A172 (cell line): ENCODE measurements at places on chromosomes 13 and 19. TPM values are rescaled to one million over a fixed set of nuclear protein-coding genes. Genes with fewer than 3 reads are reported as not detected.
A peak's percentile ranks its signal among the peaks of the same experiment; 100 is the strongest.

Gene CEACAM8
- total RNA-seq, result not detected in 2 replicates

Gene RNF17
- total RNA-seq, result not detected in 2 replicates

Gene LRG1
- 0.09 and 0.10 TPM in 2 replicates for total RNA-seq

DNA sequence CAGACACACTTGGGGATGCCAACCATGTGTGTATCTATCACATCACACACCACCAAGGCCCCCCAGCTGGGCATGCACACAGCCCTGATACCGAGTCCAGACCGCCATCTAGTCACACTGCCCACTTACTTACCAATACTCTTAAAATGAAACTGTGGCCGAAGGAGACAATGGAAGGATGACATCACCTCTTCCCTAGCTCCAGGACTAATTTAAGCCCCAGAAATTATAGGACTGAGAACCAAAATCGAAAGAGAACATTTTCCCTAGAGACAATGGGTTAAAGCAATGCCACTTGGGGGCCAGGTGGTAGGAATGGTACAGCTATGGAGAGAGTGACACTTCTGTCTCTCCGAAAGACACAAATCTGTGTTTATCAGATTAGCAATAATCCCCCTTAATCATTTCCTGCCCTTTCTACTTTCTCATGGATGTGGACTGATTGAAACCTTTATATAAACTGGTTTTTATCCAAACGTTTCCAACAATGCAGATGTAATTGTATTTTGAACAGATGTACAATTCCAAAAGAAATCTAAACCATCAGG, 663 bp upstream of the GGACT start:
- no peak for DNase-seq

Gene FLT3
- 0.22 TPM in 1 of 2 replicates, not detected in the other for total RNA-seq

- no peak for DNase-seq
Observed at GRCh38 chr19:35153701-35154524, 622 bp upstream of the FXYD5 start.

DNA sequence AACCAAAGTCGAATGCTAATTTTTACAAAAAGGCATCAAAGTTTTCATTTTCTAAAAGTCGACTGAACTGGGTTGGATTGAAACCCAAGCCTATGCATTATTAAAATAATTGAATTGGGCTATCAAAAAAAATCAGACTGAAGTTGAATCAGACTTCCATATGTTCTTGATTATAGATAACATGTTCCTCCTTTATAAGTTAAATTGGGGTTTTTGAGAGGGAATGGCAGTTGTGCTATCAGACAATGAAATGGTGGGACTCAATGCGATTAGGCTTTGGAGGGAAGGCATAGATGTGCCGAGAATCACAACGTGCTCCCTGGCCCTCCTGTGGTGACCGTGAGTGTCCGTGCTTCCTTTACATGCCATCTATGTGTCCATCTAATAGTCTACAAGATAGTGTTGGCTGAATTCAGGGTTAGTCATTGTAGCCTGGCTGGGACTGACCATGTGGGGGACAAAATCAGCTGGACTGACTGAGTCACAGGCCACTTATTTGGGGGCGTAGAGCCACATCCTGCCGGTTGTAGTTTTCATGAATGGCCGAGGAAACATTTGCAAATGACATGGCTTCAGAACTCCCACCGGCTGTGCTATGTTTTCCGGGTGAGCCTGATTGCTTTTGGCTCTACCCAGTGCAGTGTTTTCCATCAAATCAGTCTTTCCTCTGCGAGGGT, 37.1 kb upstream of the OLFM4 start:
- no peak for DNase-seq

DNA sequence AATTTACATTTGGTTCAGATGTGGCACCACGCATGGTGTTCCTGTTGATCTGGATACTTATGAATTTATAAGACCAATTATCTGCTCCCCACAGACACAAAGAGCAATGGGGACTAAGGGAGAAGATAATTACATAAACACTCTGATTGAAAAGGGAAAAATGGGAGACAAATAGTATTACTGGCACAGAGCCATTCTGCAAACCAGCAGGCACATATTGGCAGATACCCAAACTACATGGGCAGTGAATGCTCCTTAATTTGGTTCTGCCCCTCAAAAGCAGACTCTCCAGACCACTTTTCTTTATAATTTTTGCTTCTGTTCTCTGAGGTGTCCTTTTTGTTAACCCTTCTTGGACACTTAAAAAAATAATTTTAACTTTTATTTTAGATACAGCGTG, 1674.2 kb downstream of the PCDH9 start:
- DNase-seq, result no peak

DNA sequence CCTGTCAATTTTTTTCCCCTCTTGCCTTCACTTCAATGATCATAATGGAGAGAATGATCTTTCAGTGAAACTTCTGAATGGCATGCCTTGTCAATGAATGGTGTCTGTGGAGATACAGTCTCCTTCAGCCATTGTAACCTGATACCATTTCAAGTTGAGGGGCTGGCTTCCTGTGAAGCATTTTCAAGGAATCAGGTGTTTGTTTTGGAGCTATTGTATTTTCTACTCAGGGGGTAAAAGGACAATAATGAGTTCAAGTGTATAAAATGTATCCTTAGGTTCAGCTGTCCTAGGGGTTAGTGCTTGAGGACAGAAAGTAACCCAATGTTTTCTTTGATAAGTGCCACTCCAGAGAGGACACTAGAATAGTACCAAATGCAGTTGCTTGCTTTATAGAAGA, 23.8 kb upstream of the CBY2 start:
- no peak for DNase-seq

Gene IGSF23
- not detected in 2 replicates for total RNA-seq

DNA sequence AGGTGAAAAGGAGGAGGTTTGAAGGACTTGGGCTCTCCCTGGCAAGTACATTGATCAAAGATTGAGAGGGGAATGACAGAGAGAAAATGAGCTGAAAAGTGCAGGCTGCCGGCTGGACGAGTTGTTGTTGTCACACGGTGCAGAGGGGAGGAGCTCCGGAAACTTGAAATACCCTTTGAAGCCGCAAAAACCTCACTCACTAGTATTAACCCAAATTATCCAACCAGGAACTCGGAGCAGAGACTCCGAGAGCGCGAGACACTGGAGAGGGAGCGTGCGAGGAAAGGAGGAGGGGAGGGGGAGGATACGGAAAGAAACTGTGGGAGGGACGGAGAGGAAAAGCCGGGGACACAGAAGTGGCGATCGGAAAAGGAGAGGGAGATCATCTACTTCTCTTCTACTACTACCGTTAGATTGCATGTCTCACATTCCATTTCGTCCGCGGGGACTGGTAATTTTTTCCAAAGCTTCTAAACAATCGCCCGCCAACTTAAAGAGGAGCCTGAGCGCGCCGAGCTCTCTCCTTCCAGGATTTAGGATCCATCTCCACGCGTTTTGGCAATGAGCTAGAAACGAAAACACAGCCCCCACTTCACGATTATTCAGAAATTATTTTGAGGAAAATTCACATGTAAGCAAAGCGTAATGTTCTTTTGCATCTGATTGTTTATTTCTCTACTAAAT, at the start of gene DACH1:
DACH1 (minus strand) TSS at position 74 of the 684 bp plus-strand sequence.
- peak; percentile 37 for DNase-seq

Gene LYPD3
- total RNA-seq, result 0.43 TPM in 1 of 2 replicates, not detected in the other

DNA sequence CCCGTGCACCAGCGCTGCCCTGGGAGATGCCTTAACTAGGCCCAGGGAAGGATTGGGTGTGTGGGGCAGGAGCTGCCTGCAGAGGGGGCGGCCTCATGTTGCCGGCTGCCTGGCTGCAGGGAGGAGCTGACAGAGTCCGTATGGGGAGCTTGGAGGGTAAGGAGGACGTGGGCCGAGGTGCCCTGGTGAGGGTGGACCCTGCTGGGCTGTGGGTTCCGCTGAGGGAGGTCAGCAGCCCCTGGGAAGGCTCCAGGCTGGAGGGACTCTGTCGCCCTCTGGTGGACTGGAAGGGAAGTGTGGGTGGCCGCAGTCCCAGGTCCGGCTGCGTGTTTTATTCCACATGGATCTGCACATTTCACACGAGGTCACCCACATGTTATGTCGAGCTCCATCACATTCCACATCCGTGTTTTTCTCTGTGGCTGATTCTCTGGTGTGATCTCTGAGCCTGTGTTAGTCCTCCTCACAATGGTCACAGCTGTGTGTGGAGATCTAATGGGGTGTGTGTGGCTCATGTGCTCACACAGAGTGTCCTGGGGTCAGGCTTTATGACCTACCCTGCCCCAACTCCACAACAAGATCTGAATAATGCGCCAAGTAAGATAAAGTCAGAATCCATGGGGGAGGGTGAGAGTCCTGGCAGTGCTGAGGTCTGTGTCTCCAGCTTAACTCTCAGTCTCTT, 1.8 kb upstream of the CEACAM8 start:
- DNase-seq, result peak; percentile 10

DNA sequence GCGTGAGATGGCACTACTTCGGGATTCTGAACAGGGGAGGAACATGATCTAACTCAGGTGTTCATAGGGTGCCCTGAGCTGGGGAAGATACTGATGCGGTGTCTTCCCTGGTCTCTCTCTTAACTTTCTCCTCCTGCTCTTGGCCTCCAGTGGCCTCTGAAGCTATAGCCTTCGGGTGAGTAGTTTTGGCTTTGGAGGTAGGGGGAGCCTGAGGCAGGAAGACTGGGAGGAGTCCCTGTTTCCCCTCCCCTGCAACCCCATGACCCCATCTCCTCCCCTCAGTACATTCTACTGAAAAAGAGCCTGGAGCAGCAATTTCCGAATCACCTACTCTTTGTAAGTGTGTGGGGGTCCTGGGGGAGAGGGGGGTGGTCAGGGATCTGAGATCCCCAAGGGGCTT, 3.5 kb downstream of the SELENOV start:
- DNase-seq, result no peak

DNA sequence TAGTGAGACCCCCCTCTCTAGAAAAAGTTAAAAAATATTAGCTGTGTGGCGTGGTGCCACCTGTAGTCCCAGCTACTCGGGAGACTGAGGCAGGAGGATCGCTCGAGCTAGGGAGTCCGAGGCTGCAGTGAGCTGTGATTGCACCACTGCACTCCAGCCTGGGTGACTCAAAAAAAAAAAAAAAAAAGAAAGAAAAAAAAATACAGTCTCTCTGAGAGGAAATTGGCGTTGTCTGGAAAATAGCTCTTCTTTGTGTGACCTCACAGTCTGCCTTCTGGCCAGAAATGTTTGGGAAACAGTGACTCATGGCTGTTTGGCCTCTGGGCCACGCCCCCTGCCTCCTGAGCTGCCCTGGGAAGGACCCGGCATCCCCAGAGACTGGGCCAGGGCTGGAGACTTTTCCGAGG, 10.7 kb downstream of the MARCHF2 start:
- peak; percentile 97 for DNase-seq

Gene MAMSTR
- 0.93 and 1.1 TPM in 2 replicates for total RNA-seq

DNA sequence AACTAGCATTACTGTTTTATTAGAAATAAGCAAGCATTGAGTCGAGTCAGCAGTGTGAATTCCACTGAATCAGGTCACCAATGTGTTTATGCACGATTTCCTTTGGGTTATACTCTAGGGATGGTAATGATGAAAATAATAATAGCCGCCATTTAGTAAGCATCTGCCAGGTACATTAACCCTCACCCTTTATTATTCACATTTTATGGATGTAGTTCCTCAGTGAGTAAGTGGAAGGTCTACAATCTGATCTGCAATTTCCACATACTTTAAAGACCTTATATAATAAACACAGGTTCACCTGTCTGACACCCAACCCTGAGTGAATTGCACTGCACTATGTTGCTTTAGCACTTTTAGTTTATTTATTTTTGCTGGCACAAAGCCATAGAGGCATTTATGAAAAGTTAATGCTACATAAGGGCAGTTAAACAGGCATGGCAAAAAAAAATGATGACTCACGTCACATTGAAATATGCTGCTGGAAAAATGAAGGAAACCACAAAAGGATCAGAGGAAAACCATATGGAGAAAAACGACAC, 122.4 kb downstream of the TRPC4 start:
- peak; percentile 32 for DNase-seq

GRCh38 chr19:41910240-41910991, 17.8 kb downstream of the ERFL start:
- DNase-seq, result no peak

- DNase-seq, result no peak
Observed at GRCh38 chr13:99230991-99231390, 27.2 kb downstream of the GPR18 start.

Gene OR7A5
- not detected in 2 replicates for total RNA-seq

Gene PCDH8
- not detected in 2 replicates for total RNA-seq

DNA sequence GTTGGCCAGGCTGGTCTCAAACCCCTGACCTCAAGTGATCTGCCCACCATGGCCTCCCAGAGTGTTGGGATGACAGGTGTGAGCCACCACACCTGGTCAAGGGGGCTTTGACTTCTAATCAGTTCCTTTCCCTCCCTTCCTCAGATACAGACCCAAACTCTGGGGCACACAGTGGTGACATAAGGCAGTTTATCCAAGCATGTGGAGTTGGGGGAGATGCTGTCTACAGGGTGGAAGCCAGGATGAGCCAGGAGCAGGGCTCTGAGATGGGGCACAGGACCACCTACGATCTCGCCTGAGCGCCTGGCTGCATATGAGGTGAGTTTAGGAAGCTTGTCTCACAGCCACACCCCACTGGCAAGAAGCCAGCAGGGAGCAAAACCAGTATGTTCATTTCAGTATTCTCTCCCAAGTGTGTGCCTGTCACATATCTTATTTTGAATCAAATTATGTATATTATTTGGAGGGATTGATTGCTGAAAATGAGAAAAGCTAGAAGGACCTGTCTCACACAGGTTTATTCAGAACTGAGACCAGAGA, 67.7 kb downstream of the KCTD15 start:
- DNase-seq, result no peak

- DNase-seq, result no peak
Observed at GRCh38 chr19:49436381-49437017, 4.8 kb downstream of the SLC17A7 start.

DNA sequence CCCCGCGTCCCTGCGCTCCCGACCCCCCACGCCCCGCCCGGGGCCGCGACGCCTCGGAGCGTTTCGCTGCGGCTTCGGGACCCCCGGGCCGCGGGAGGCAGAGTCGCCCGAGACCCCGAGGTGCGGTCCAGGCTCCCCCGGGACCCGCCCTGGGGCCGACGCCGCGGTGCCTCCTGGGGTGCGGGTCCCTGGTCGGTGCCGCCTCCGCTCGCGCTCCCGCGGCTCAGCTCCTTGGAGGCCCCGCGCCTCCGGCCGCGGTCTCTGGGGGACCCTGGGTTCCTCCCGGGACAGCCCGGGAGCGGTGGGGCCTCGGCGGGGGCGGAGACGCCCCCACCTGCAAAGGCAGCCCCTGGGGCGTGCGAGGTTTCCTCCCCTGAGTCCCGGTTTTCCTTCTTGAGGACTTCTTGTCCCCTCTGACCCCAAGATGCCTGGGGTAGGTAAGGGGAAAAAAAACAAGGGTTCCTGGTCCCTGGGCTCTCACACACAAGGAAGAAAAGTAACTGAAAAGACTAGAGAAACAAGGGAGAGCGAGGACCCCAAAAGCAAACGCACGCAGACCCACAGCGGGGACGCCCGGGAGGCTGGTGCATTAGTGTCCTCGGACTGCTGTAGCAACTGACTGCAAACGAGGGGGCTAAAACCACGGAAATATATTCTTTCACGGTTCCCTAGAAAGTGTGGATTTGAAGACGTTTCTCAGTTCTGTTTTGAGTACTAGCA, 740 bp downstream of the ZNF555 start:
- no peak for DNase-seq

DNA sequence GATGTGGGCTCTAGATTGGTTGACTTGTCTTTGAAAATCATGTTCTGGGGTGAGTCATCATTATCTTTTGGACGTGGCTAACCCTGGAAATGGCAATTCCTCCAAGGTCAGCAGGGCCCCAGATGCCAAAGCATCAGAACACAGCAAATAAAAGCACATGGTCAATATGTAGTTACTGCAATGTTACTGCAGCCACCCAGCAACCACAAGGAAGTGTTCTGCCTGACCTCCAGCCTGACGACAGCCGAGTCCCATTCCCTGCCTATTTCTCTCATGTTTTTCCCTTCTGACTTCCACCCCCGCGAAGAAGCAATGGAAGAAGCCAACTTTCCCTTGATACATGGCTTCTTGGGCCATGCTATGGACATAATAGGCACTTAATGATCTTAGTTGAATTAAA, 577.9 kb downstream of the IRS2 start:
- DNase-seq, result no peak
